NCI-H187 treated with DMSO at 0.1 percent for 48 hours (cell line): ENCODE measurements at places on chromosomes 1 and 21.

DNA sequence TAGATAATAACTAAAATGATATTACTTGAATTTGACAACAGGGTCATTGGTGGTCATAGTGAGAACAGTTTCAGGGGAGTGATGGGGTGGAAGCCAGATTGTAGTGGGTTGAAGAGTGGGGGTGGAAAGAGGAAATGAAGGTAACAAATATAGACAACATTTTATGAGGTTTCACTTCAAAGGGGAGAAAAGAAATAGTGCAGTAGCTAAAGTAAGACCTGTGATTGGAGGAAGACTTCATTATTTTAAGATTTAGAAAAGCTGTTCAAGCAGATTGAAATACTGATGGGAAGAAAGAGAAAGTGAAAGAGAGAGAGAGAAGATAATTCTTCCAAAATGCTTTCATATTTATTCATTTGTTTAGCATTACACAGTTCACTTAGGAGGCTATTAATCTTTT, 52.0 kb upstream of the KCNA3 start:
- DNase-seq, result no peak

- DNase-seq, result no peak
Observed at GRCh38 chr21:14829685-14830084, 235.1 kb downstream of the NRIP1 start.

DNA sequence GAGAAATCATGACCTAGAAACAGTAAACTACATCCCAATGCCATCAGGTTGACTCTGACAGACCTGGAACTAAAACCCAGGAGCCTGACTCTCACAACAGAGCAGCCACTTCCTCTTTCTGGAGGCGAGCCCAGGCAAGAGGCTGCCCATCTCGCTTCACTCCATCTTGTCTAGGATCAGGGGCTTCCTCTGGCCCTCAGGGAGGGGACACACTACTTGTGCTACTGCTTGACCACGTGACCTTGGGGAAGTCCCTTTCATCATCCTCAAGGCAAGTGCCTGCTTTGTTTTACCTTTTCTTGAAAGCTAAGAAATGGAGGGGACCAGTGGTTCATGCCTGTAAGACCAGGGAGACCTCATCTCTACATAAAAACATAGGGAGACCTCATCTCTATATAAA, 2.6 kb upstream of the TENT5B start:
- no peak for DNase-seq

- no peak for DNase-seq
Observed at GRCh38 chr1:51555866-51556619, 37.0 kb upstream of the EPS15 start.

- DNase-seq, result no peak
Observed at GRCh38 chr1:175466556-175466955, 274.0 kb upstream of the KIAA0040 start.

GRCh38 chr1:6048179-6048867, 2.6 kb downstream of the KCNAB2 start:
- DNase-seq, result no peak

GRCh38 chr21:29413683-29414082, 115.0 kb downstream of the BACH1 start:
- DNase-seq, result no peak

DNA sequence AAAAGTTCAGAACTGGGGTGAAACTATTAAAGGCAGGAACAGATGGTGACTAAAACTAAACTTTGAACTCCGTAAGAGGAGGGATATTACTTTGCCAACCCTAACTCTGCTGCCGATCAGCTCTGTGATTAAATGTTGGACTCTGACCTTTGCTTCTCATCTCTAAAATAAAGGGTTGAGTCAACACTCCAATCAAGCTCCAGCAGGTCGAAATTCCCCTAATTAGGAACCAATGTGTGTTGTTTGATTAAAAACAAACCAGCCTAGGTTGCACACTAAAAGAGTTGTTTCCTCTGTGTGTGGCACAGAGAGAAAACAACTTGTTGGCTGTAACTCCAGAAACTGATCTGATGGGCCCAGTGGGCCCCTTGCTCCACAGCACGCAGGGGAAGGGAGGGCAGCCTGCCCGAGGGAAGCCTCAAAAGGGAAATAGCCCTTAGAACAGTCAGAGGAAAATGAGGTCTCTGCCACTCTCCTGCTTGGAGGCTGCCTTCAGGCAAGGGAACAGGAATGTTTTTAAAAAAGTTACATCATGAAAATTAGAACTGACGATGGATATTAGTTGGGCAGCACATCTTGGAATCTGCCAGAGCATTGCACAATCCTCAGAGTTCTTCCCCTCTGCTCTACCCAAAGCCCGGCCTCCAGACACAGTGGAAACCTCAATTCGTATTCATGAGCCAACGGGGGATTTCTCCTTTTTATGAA, 69.3 kb downstream of the KCTD3 start:
- no peak for DNase-seq

- no peak for DNase-seq
Observed at GRCh38 chr1:89429062-89429461, 65.2 kb downstream of the GBP6 start.

DNA sequence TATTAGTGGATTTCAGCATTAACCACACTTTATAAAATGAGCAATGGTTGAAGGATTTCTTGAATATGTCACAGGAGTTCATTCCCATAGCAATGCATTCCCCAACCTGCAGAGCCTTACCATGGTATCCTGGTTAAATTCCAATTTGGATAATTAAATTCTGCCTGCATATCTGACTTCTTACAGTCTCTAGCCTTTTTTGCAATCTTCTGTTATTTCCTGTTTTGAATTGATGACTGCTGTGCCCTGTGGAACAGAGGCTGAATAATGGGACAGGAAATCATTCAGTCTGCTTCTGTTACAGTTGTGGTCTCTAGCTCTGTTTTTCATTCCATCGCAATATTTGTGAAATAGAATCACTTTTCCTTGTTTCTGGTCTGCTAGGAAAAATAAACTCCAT, 1823.9 kb downstream of the PLA2G4A start:
- no peak for DNase-seq

DNA sequence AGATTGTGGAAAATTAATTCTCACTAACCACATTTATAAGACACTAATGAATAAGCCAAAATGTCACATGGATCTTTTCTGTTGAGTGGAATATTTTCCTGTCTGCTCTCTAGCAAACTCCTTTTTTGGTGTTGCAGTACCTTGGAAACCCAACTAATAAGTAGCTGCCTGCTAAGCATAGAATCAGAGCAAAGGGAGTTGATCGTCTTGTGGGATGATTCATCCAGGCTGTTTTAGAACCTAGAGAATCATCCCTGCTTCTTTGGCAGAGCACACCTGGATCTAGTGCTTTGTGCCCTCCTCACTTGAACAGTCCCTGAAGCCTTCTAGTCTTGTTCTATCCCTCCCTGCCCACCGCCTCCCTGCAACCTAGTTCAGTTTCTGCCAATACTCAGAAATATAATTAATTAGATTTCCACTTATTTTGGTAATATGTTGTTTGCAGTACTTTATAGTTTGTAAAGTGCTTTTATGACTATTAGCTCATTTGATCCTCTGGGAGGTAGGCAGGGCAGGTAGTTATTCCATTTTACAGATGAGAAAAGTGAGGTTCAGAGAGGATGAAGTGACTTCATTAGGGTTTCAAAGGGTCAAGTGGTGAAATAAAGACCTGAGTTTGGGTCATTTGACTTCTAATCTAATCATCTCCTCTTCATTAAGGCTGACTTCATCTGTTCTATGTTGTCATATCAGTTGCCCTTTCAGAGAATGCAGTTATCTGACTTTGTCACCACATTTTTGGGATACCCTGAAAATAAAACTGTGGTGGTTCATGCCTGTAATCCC, 2.5 kb downstream of the AGO4 start:
- DNase-seq, result no peak

- DNase-seq, result no peak
Observed at GRCh38 chr1:88502886-88503285, 181.2 kb upstream of the PKN2 start.

- DNase-seq, result no peak
Observed at GRCh38 chr1:150772326-150772725, 6.7 kb upstream of the CTSS start.

DNA sequence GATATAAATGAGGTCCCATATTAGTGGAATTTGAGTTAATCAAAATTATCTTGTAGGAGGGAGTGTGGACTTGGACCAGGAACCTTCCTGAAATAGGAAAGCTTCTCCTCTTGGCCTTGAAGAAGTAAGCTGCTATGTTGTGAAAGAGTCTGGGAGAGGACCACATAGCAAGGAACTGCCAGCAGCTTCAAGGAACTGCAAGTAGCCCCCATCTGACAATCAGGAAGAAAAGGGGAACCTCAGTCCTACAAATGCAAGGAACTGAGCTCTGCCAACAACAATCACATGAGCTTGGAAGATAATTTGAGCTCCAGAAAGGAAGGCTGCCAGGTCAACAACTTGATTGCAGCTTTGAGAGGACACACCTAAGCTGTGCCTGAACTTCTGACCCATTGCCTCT, 8.2 kb upstream of the PRMT6 start:
- no peak for DNase-seq

DNA sequence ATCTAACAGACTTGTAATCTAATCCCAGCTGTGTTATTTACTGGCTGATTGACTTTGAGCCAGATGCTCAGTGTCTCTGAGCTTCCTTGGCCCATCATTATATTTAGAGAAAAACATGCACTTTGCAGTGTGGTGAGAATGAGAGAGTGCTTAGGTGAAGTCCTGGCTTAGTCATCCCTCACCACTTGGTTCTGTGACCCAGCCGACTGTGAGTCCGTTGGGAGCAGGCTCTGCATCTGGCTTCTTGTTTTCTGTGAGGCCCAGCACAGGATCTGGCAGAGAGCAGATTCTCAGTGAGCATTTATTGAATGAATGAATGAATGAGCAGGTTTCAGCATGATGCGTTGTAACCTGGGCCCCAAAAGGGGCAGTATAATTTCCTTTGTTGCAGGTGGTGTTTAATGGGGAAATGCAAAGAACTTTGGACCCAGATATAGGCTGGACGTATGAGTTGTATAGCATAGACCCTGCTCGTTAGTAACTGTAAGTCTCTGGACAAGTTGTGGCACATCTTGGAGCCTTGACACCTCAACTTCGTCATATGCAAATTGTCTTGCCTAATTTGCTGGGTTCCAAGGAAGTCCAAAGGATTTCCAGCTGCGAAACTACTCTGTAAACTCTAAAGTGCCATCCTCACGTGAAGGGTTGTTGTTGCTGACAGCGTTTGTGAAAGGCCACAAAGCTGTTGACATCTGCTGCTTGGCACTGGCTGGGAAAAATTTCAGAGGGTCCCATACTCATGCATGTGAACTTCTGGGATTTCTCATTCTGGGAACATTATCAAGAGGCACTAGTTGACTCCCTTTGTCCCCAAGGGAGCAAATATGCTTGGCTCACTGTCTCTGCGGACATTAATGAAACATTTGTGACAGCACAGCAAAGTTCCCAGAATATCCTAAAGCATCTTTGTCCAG, 138.8 kb upstream of the USP24 start:
- no peak for DNase-seq

DNA sequence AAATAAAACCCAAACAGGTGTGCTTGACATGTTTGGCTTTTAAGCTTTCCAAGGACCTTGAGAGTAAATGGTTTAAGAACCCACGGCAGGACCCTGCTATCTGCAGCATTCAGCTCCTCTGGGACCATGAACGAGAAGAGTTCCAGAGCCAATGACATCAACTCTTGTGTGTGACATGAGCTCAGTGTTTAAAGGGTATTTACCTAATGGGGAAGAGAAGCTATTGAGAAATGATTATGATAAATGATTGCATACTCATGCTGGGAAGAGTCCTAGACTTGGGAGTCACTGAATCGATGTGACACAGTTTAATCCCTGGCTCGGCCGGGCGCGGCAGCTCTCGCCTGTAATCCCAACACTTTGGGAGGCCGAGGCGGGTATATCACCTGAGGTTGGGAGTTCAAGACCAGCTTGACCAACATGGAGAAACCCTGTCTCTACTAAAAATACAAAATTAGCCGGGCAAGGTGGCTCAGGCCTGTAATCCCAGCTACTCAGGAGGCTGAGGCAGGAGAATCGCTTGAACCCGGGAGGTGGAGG, 55.4 kb downstream of the KANK4 start:
- DNase-seq, result peak; percentile 63

GRCh38 chr1:60134716-60135115, 61.1 kb upstream of the C1orf87 start:
- DNase-seq, result no peak

DNA sequence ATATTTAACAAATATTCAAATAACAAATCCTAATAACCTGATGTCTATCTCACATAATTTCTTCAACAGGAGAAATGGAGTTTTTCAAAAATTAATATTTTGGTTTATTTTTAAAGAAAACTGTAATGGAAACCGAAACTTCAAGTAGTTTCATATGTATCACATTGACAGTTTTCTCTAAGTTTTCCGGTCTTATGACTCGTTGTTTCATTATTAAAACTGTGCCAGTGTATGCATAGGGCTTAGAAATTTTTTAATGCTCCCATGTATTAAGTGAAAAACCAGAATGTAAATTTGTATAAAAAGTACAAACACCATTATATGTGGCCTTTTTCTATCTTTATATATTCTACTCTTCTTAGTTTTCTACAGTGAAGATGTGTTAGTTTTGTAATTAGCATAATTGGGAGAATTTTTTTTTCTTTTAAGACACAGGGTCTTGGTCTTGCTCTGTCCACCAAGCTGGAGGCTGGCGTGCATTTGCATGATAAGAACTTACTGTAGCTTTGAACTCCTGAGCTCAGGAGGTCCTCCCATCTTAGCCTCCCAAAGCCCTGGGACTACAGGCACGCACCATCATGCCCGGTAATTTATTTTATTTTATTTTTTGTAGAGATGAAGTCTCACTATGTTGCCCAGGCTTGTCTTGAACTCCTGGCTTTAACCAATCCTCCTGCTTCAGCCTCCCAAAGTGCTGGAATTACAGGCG, 43.9 kb upstream of the SAMSN1 start:
- no peak for DNase-seq

DNA sequence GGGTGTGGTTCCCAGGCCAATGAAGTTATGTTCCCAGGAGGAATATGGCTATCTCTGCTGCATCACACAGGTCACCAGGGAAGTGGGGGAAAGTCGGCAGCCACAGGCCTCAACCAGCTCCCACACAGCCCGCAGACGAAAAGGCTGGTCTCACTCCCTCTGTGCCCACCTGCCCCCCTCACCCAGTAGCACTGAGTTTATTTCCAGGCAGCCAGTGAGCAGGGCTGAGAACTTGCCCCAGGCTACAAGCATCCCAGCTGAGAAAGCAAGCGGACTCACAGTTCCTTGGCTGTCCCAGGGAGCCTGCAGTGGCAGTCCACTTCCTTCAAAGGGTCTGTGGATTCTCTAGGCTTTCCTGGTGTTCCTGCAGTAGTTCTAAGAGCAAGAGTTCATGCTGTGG, 68.9 kb downstream of the SLC5A9 start:
- DNase-seq, result no peak

DNA sequence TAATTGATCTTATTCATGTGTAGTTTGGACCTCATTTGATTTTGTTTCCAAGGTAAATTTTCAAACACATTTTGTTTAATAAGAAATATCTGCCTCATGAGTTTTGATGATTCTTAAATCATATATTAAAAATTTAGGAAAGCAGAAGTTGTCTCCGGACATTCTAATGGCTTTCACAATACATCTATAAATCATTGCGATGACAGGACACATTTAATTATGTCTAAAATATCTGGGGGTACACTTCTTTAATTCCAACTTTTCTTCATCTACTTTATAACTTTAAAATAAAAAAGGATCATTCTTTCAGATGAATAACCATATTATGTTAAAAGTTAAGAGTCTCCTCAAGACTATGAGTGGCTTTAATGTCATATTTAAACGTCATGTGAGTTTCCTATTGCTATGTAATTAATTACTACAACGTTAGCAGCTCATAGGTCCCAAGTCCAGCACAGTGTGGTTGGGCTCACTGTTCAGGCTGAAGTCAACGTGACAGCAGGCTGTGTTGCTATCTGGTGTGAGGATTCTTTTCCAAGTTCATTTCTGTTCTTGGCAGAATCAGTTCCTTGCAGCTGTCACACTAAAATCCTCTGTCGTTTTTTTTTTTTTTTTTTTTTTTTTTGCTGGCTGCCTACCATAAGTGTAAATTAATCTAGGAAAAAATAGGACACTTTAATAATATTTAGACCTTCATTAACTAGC, 893.5 kb downstream of the LTN1 start:
- no peak for DNase-seq
